ENCODE measurements at places on chromosomes 1 and 21.

DNA sequence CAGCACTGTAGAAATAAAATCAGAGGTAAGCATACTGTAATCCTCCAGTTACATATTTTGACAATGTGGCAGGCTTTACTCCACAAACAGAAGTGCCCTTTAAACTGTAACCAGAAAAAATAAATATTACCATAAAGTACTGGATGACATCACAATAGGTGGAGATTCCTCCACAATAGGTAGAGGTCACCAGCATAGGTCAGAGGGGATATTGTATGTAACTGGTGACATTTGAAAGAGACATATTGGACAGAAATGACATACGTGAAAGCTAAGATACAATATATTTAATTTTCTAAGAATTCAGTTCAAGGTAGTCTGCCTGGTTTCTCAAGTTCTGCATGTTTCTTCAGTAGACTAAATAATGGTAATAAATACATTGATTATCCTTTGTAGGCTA, at the start of gene ASB17:
Gene ASB17 (minus strand): TSS at position 101 of the 400 bp plus-strand sequence. CDS start 113 bp downstream, outside the sequence.
- no peak for DNase-seq

DNA sequence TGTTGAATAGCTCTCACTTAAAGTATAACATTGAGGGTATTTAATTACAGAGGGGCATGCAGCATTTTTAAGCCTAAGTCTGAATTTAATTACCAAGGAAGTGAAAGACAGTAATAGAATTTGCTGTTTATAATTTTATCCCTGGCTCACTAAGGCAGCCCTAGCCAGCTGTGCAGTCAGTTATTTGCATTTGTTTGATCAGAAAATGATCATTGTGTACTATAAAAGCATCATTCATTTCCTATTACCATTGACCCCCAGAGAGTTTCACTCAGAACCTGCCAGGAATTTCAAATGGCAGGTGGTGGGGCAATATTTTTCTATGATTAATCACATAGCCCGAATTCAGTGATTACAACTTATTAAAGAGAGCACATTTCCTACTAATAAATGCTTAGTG, 277.1 kb upstream of the KAZN start:
- DNase-seq, result no peak

DNA sequence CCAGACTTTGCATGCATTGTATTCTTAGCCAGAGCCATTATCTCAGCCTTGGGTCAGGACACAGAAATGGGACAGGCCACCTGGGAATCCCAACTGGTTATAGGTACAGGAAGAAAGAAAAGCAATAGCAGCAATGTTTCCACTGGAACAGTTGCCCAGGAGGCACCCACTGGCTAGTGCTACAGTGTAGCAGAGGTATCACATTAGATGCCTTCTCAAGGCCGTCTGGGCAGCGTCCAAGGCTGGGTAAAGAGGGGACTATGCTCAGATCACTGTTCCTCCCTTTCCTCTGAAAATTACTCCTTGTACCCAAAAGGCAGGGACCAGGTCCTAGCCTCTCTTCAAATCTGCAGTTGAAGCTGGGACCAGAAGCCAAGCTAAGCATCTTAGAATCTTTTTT, 2.6 kb downstream of the CREB3L4 start:
- no peak for DNase-seq

DNA sequence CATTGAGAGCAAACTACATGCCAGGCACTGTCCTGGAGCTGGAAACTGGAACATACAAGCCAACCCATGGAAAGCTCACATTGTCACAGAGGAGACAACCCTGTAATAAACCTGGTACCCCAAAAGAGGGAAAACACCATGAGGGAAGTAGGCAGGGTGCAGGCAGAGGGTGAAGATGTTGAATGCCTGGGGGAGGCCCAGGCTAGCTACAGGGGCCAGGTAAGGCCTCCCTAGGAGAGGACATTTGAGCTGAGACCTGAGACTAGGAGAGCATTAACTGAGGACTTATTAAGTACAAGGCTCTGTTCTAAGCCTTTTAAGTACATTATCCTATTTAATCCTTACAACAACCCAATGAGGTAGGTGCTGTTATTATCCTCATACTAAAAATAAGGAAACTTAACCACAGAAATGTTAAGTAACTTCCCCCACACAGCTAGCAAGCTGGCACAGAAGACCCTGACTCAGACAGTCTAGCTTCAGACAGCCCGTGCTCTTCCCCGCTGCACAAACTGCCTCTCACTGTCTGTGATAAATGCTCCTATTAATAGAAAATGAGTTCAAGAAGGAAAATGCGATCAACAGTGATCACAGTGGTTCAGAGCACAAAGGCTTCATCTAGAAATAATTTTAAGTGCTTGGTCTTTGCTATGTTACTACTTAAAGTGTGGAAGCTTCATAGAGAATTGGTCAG, 41.8 kb downstream of the ZNF281 start:
- peak; percentile 52 for DNase-seq

- DNase-seq, result peak; percentile 59
Measured at GRCh38 chr1:46643368-46643775, 24.8 kb downstream of the ATPAF1 start.

- no peak for DNase-seq
Measured at GRCh38 chr1:26779098-26779668, 8.6 kb upstream of the PIGV start.

DNA sequence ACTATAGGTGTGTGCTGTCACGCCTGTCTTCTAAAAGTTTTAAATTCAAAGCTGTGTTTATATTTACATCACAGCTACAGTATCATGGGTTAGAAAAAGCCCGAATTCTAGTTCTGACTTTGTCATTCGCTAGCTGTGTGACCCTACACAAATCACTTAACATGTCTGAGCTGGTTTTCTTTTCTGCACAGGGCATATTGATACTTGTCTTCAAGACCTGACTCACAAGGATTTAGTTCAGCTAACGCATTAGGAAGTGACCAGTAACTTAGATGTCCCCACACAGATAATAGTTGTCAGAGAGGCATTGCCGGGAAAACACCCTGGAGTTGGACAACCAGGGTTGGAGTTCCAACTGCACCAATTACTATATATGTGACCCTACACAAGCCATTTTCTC, 25.9 kb downstream of the GIPC2 start:
- no peak for DNase-seq

DNA sequence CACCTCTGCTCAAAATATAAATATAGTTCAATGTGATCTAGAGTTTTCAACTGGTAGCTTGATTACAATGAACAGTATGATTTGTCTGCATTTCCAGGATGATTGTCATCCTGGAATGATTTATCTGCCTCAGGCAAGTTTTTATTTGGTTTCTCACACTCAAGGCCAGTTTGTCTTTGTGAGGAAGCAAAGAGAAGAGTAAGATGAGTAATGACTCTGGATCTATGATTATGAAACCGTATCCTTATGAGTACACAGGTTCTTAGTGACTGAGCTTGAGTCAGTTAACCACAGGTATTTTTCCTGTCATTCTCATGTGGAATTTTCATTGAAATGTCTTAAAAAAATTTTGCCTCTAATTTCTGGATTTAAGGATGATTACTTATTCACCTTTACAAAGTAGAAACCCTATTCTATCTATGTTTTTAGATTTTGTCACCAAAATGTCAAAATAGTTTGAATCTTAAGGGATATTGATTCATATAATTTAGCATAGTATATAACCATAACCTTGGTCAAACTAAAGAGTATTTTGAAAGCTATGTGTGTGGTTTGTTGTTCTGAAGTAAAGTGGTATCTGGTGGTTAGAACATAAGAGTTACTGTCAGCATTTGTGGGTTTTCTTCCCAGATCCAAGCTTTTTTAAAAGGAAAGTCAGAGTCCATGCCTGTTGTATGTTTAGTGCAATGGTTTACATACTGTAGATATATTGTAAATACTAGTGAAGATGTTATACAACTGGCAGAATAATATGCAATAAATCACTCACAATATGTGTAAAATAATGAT, 145.0 kb downstream of the RASAL2 start:
- DNase-seq, result peak; percentile 97

DNA sequence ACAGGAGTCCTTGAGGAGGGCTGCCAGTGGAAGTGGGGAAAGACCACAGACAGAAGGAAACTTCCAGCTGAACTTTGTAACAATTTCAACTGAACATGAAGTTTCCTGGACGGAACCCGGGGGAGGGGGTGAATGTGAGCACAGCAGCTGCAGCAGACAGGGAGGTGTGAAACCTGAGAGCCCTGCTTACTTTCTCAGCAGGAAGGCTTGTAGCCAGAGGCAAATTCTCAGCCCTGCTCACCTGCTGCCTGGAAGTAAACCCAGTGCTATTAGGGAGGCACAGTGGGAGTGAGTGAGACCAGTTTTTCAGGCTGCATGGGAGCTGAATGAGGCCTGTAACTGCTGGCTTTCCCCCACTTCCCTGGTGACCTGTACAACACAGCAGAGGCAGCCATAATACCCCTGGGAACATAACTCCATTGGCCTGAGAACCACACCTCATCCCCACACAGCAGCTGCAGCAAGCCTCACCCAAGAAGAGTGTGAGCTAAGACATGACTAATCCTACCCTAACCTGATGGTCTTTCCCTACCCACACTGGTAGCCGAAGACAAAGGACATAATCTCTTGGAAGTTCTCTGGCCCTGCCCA, 9.6 kb upstream of the SPRR2F start:
- no peak for DNase-seq

DNA sequence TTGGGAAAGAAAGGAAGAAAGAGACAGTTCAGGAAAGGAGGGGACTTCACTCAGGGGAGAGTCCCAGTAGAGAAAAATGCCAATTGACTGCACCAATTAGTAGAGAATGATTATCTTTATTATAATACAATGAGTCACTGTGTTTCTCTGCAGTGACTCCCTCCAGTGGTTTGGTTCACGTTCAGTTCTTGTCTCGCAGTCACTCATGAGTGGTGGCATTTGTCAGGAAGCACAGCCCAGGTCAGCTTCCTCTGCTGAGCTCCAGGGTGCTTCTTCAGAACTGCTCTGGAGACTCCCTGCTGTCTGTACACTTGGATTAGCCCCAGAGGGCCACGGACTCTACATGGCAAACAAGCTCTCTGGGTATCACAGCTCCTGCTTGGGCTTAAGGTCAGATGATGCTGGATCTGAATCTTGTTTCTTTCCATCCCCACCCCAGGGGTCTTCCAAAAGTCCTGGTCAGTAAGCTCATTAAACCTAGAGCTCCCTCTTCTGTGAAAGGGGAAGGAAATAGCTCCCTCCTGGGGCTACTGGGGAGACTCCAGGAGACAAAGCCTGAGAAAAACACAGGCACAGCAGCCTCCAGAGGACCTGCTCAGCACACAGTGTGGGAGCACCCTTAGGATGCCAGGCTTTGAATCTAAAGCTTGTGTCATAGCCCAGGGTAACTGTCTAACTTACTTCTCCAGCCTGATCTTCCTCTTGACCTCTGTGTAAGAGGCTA, 619.0 kb downstream of the AJAP1 start:
- no peak for DNase-seq

- peak; percentile 33 for DNase-seq
Measured at GRCh38 chr1:174700775-174701174, 253.0 kb downstream of the GPR52 start.

GRCh38 chr21:45959779-45960390, 21.7 kb upstream of the COL6A1 start:
- DNase-seq, result no peak

DNA sequence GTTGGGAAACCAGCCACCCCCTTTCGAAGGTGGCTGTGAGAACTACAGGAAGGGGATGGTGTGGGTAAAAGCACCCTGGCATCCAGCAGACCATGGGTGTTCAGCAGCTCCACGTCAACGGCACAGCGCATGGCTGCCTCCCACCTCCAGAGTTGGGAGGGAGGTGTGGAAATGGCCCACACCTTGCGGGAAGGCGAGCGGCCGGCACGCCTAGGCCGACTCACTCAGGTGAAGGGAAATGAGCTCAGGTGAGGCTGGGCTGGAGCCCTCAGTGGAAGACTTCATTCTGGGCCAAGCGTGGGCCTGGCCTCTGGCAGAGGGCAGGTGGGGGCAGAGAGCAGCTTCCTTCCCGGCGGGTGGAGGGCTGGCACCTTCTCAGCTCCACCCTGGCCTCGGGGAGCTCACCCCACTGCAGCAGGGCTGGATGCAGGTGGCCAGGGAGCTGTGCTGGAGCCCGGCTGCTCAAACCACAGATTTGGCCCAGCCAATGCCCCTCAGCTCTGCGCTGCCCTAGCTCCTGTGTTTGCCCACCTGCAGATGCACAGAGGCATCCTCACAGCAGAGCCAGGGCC, 24.8 kb upstream of the ALDH4A1 start:
- DNase-seq, result no peak

DNA sequence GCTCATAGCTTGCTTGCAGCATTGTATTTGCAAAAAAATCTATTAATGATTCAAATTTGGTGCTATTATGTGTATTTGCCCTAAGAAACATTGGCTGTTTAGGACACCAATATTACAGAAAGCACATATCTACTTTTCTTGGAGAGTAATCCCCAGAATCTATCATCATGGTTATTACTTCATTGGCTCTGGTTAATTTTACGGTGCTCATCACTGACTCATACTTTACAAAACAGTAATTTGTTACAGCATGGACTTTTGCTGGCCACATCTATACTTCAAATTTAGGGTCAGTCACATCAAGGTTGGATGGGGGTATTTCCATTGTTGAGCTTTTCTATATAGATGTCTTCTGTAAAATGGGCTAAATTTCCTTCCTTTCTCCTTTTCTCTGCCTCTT, 45.7 kb downstream of the SH3GLB1 start:
- DNase-seq, result no peak

GRCh38 chr1:192252776-192253175, 64.0 kb upstream of the RGS21 start:
- DNase-seq, result no peak

GRCh38 chr1:36386265-36387140, 779 bp upstream of the STK40 start:
- DNase-seq, result peak; percentile 99

DNA sequence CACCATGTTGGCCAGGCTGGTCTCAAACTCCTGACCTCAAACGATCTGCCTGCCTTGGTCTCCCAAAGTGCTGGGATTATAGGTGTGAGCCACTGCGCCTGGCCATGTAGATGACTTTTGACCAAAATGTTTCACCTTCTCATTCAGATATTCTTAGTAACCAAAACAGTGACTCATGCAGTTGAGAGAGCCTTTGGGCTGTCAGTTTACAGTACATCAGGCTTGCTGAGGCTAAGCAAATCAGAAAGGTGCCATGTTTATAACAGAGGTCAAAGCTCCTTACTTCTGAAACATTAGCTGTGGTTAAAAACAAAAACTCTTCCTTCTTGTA, 21.0 kb downstream of the CNIH4 start:
- no peak for DNase-seq

DNA sequence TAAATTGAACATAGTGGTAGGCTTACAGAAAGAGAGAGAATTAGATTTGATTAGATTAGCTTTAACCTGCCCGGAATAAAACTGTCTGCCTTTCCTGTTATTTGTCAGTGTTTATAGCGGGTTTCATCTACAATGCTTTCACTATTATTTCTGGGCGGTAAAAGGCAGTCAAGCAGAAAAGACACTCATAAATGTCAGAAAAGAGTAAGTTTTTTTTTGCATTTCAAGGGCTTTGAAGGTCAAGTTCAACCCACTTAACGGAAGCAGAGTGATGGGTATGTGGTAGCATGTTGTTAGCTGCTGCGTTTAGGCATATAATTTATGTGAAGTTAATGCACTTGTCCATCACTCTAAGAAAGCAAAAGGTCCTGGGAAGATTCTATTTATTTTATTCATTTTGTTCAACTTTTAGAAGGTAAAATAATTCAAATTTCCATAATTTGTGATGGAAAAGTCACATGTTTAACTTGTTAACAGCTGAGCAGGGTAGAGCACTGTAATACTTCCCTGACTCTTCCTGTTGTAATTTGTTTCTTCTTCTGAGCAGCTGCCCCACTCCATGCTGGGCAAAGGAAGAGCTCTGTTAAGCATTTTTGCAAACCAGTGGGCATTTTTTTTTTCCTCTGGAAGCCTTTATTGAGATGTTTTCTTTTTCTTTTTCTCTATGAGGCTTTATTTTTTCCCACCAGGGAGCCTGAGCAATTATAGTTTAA, 220.1 kb downstream of the ST6GALNAC3 start:
- DNase-seq, result no peak

Measured in BJ (cell line).